GM20000 (cell line): ENCODE measurements at places on chromosomes 5 and 9.

DNA sequence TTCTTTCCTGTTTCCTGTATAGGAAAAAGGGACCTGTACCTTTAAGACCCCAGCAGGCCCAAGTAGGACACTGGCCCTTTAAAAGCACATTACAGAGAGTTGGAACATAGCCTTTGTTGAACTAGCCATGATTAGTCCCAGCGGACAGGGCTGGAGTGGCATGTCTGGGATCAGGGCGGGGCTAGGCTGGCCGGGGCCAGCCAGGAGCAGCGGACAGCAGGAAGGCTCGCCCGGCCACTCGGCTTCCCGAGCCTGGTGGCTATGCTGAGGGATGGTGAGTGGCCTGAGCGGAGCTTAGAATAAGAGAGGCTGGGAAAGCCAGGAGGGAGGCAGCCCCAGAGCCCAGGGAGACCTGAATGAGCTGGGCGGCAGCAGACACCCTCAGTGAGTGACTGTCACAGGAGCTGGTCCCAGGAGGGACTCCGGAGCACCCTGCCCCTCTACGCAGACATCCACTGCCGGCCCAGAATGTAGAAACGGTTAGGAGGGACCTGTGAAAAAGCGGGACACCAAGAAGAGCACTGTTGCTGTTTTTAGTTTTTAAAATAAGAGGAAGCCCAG, 92.1 kb downstream of the DAB2IP start:
- DNase-seq: no peak

DNA sequence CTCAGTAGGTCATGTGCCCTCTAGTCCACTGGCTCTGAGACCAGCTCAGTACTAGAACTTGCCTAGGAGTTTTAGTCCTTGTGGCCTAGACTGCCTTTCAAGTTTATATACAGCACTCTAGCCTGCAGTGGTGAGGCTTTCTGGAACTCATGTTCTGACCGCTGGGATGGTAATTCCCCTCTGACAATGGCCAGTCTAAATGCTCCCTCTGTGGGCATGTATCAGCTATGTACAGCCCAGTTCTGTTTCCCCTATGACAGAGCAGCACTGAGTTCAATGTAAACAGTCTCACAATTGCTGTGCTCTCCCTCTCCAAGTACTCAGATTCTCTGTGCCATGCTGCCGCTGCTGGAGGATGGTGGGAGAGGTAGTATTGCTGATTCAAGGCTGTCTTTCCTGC, 68.6 kb upstream of the SLC27A6 start:
- no peak for DNase-seq

DNA sequence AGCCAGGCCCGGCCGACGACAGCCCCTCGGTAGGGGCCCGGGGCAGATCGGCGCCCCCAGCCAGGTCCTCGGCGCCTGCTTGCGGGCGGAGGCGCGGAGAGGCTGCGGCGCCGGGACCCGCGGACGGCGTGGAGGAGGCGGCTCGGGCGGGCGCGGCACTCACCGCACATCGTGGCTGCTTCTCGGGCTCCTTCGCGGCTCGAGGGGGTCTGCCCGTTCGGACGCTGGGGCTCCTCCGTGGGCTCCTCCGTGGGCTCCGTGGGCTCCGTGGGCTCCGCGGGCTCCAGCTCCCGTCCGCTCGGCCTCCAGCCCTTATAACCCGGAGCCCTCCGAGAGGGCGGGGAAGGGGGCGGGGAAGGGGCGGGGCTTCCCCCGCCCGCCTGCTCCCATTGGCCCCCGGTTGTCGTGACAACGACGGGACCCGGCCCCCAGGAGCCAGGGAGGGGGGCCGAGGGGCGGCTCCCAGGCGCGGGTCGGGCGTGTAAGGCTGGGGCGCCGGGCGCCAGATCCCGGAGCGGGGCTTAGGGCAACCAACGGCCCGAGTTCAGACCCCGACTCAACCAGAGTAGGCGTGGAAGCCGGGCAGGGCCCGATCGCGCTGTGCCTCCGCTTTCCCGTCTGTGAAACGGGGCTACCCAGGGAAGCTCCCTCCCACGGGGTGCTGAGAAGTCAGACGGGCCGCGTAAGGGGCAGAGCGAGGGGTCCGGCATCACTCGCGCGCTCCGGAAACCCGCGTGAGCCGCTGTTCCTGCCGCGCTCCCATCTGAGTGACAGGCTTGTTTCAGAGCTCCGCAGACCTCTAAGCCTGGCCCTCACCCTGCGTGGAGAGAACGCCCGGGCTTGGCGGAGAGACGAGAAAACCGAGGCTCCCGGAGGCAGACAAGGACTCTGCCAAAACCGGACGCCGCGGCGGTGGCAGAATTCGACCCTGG, at the start of gene GFPT2:
TSS of gene GFPT2 (minus strand) at position 289 of the 932 bp plus-strand sequence. CDS start at position 170, 119 bp downstream.
- DNase-seq: peak; percentile 93

- no peak for DNase-seq
These were observed 40.3 kb downstream of the SLC24A2 start for GRCh38 chr9:19748278-19749126.

GRCh38 chr9:81462801-81463200, 226.5 kb downstream of the TLE1 start:
- DNase-seq: no peak

DNA sequence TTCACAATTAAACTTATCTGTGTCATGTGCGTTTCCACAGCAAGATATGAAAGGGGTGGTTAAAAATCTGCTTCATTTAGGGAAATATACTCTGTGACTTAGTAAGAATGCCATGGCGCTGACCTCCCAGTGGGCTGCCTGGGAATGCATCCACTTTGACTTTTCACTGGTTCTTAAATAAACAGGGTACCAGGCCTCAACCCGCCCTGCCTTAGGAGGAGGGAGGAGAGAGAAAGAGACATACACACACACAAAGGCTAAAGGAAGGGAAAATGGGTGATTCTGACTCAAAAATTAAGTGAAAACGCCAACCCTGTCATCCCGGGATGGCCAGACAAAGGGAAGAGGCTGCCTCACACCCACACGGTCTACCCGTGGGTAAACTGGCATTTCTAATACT, 122.1 kb downstream of the EBF1 start:
- no peak for DNase-seq

DNA sequence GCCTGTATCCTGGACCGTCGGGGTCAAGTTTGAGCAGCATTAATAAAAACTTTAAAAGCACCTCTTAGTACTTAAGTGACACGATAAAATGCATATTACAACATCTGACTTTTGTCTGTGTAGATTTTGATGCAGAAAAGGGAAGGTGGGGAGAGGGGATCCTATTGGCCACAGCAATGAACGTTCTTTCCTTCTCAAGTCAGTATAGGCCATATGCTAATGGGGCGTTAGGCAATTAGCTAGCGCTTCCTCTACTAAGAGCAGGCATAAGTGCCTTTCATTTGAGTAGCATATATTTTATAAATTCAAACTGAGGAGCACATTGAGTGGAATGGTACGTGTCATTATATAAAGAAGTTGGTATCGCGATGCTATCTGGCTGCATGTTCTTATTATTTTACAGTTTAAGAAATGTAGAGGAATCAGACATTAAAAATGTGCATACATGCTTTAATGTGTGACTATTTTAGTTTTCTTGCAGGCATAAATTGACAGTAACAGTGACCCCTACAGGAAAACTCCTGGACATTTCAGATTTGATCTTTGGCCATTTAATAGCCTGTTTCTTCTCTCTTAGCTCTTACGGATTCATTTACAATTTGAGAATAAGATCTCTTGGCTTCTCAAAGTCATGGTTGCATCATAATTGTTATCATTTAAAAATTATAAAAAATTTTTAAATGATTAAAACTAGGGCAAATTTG, 1.1 kb upstream of the GNA14 start:
- DNase-seq: no peak

DNA sequence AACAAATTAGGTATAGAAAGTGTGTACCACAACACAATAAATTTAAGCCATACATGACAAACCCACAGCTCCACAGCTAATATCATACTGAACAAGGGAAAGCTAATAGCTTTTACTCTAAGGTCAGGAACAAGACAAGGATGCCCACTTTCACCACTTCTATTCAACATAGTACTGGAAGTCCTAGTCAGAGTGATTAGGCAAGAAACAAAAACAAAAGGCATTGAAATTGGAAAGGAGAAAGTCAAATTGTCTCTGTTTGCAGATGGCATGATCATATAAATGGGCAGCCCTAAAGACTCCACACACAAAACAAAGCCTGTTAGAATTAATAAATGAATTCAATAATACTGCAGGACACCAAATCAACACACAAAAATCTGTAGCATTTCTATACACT, 548.8 kb downstream of the CTNND2 start:
- no peak for DNase-seq

GRCh38 chr9:87537625-87538024, 40.0 kb downstream of the DAPK1 start:
- DNase-seq: no peak

DNA sequence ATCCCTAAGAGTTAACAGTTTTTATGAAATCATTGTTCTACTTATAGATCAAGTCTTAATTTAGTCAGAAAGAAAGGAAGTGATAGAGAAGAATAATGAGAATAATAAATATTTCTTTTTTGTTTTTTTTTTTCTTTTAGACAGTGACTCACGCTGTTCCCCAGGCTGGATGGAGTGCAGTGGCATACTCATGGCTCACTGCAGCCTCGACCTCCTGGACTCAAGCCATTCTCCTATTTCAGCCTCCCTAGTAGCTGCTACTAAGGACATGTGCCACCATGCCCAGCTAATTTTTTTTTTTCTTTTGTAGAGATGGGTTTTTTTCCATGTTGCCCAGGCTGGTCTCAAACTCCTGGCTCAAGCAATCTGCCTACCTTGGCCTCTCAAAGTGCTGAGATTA, 11.0 kb downstream of the IFNA21 start:
- DNase-seq: no peak

GRCh38 chr9:101671567-101671966, 66.9 kb downstream of the GRIN3A start:
- DNase-seq: no peak

DNA sequence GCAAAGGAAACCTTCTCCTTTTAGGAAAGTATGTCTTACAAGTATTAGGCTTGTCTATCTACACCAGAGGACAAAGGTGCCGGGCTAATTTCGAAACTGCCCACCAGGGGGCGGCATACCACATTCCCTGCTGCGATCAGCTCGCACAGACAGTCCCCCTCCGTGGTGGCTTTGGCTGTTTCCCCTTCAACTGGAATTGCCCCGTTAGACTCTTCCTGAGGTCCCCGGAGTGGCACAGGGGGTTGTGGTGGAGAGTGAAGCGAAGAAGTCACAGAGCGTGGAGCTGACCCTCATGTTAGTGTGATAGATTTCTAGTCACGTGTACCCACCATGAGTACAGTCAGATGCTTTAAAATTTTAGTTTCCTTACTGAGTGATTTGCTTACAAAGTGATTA, 17.5 kb downstream of the PTTG1 start:
- peak; percentile 60 for DNase-seq

GRCh38 chr9:127654619-127655018, 42.5 kb downstream of the STXBP1 start:
- DNase-seq: no peak

GRCh38 chr9:136615631-136616306, 46.9 kb upstream of the EGFL7 start:
- no peak for DNase-seq

DNA sequence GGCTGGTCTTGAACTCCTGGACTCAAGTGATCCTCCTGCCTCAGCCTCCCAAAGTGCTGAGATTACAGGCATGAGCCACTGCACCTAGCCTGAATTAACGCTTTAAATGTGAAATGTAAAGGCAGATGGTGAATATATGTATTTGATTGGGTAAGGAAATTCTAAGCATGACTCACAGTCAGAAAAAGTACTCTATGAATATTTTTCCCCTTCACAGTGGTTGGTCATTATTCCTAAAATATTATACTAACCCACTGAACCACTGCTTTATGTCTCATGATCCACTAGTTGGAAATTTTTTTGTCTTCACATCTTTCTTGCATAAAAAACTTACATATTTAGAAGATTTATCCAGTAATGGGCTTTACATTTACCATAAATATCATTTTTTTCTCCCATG, 14.5 kb upstream of the TENT4A start:
- DNase-seq: no peak

DNA sequence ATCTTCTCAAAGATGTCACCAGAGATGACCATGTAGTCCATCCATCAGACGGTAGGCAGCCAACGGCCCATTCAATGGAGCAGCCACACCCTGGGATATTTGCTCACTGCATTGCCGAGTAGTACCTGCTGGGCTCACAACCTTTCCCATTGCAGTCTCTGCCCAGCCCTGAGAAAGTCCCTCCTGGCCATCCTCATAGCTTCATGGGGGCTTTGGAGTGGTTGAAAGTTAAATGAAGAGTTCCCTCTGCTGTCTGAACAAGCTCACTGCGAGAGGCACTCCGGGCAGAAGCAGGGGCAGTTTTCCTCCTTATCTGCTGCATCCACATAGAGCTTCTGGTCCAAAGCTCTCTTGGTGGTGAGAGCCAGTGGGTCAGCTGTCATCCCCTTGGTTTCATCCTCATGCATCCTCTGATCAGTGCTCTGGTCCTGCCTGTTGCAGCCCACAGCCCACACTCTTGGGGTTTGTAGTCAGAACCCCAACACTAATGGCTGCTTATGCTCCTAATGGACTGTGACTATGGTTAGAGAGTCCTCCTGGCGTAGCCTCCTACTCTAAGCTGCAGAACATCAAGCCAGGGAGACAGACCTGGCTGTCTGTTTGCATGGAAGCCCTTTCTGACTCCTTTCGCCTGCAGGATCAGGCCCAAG, 23.3 kb downstream of the TNFSF8 start:
- peak; percentile 27 for DNase-seq

GRCh38 chr5:5348135-5348534, 74.3 kb upstream of the ICE1 start:
- no peak for DNase-seq

DNA sequence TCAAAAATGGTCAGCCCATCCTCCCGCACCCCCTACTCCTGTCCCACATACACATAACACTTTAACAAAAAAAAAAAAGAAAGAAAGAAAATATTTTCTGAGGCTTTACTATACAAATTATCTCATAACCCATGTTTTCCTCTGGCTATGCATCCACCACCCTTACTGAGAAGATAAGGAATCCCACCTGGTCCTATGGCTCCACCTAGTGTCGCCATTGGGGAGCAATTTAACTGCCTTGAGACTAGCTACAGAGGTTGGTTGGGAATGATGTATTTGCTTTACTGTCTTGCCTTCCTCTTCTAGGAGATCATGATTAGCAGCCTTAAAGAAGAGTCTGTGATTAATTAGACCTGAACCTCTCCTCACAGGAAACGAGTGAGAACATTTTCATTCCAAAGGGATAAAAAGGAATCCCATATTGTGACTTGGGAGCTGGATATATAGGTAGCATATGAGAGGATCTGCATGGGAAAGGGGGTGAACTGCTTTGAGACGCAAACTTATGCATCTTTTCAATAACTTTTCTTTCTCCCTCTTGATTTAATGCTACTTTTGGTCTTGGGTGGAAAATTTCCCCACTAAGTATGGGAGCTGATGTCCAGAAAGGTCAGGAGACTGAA, 77.7 kb upstream of the SELENOP start:
- peak; percentile 67 for DNase-seq

GRCh38 chr5:7615566-7616061, 219.7 kb downstream of the ADCY2 start:
- no peak for DNase-seq

DNA sequence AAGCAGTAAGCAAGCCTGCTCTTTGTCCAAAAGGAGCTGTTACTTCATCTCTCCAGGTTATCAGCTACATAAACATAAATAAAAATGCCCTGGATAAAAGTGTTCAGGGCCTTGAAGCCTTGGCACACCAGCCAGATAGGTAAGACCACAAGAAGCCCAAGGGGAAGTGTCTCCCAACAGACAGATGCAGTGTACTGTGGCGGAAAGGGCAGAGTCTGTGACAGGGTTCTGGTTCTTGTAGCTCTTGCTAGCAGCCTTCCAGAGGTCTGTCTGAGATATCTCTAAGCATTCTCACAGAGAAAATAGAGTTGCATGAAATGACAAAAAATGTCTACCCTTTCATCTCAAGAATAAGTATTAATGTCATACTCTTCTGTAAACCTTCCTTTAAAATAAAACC, 30.1 kb downstream of the ISOC1 start:
- DNase-seq: no peak
